ENCODE measurements at places on chromosomes 2 and 18.

DNA sequence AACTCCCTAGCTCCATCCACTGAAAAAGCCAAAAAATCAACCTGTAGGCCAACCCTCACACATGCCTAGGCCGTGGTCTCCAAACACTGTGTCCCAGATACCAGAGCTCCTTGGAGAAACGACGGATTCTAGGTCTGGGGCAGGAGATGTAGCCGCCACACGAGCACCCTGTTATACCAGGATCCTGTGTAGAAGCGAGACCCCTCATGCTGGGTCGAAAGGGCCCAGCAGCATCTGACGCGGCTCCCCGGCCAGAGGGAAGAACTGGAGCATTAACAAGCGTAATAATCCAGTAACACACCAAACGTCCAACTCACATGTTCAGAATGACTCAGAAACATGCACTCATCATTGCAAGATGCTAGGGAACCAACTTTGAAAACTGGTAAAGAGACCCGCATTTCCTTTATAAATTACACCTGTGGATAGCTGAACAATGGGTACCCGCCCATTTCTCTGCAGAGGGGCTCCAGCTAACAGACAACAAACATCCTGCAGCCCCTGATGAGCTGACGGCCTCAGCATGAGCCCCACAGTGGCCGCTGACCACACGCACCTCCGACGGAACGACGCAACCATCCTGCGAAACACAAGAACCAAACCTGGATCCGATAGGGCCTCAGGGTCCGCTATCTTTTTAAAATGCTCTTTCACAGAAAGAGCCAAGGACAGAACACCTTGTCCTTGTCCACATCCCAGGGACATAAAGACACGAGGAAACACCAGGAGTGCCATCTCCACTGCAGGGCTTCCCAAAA is 14.2 kb downstream of the SLC66A2 start:
- no peak for DNase-seq

DNA sequence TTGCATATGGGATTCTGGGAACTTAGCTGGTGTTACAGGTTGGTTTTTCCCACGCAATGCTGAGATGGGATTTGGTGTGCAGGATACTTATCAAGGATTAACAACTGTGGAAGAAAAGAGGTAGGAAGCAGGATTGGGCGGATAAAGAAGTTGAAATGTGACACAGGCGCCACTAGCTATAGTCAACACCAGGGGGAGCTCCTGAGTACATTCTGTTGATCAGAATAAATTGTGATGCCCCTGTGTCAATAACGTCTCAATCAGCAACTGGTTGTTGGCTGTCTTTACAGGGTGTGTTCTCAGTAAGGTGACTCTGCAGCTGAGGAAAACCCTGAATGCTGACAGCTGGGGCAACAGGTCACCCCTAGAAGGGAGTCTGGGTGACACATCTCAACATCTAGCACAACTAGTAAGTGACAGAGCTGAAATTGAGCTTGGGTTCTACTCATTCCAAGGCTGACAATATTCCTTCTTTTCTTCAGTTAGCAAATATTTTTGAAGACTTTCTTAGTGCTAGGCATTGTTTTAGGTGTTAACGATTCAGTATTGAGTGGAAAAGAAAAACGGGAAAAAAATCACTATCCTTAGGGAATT is 143.0 kb downstream of the ARL6IP6 start:
- DNase-seq, result peak; percentile 51

DNA sequence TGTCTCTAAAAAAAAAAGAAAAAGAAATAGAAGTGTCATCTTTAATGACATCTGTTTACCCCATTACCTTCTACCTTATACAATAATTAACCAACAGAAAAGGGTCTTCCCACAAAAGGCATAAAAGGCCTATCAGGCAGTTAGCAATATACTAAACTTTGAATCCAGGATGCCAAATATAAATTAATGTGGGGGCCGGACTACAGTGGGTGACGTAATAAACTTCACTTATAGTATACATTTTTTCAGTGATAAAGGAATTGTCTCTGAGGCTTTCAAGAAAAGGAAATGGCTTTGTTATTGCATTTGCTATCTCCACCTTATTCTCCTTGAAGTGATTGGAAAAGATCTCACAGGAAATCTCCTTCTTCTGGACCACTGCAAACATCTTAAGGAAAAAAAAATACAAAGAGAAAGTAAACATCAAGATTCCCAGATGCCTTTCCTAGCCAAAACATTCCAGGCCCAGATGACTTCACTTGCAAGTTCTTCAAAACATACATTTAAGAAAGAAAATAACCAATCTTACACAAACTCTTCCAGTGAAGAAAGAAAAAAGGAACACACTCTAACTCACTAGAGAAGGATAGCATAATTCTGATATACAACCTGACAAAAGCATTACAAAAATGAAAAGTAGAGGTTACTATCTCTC is 126.2 kb upstream of the CAB39 start:
- no peak for DNase-seq

GRCh38 chr2:73176881-73177644 is 25.3 kb upstream of the NOTO start:
- peak; percentile 94 for DNase-seq

- DNase-seq, result no peak
These were observed 13.3 kb downstream of the COL4A3 start for GRCh38 chr2:227177592-227178336.

- DNase-seq, result peak; percentile 69
These were observed 21.1 kb upstream of the CHMP3 start for GRCh38 chr2:86584151-86584913.

DNA sequence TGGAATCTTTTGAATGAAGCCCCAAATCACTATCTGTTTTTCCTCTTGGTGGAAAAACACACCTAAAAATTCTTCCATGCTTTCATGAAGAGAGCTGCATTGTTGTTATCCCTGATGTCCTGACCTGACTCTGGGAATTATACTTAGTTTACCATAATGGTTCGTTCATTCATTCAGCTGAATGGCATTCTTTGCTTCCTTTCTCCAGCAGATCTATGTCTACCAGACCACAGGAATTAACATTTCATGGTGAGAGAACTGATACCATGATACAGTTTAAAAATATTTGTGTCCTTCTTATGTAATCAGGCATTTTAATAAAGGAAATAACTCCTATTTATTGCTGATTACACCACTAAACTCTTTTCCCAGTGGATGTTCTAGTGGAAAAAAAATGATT is 11.1 kb upstream of the SLC4A10 start:
- no peak for DNase-seq

DNA sequence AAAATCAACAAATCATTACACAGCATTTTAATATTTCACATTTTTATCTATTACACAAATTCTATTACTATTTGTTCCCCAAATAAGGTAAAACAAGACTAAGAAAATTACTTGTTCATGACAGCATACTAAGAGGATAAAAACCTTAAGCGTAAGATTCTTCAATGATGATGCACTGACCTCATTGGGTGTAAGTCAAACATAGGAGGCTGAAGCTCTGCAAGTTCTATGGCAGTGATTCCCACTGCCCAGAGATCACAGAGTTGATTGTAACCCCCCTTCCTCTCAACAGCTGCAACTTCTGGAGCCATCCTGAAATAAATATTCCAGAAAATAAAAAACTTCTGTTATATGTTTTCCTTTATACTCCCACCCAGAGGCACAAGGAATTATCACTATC is 82.2 kb upstream of the CDKL4 start:
- DNase-seq, result no peak

DNA sequence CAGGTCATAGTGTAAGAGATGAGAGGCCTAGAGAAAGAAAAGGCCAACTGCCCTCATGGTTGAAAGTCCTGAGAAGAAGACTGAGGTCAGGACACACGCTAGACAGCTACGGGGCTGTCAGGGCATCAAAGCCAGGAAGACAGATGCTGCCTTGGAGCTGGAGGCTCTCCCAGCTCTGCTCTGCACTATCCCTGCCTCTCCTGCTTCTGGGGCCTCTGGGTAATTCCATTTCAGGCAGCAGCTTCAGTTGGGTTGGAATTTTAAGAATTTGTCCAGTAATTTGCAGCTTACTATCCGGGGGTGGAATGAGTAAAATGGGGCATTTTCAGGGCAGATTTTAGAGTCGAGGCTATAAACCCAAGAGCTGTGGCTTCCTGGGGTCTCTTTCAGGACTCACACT is 76.2 kb upstream of the CTAGE1 start:
- DNase-seq, result no peak

DNA sequence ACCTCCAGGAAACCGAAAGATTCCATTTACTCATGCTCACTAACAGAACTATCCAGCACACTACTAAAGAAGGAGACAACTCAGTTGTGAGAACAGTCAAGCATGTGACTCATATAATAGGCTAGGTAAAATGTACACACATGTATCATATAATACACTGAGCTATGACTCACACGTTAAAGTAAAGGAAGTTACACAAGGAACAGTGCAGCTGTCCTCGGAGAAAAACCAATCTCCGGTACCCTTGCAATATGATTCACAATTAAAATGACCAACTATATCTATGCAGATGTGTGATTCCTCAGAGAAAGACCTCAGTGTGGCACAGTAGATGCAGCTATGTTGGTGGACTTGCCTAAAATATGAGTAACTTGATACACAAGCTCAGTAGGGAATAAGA is 76.5 kb downstream of the STRN start:
- peak; percentile 73 for DNase-seq

- no peak for DNase-seq
These were observed 90.7 kb downstream of the STK39 start for GRCh38 chr2:168156661-168157060.

DNA sequence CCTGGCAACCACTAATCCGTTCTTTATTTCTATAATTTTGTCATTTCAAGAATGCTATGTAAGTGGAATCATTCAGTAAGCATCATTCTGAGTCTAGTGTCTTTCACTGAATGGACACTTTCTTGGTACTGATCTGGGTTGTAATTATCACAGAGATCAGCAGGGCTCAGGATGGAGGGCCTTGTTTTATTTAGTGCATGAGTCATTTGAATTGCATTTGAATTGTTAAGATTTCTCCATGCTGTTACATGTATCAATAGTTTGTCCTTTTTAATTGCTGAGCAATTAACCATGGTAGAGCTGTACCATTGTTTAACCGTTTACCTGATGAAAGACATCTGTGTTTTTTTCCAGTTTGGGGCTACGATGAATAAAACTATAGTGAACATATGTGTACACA is 256.4 kb downstream of the THSD7B start:
- DNase-seq, result no peak

- peak; percentile 2 for DNase-seq
These were observed 75.3 kb upstream of the PNPT1 start for GRCh38 chr2:55768991-55769390.

DNA sequence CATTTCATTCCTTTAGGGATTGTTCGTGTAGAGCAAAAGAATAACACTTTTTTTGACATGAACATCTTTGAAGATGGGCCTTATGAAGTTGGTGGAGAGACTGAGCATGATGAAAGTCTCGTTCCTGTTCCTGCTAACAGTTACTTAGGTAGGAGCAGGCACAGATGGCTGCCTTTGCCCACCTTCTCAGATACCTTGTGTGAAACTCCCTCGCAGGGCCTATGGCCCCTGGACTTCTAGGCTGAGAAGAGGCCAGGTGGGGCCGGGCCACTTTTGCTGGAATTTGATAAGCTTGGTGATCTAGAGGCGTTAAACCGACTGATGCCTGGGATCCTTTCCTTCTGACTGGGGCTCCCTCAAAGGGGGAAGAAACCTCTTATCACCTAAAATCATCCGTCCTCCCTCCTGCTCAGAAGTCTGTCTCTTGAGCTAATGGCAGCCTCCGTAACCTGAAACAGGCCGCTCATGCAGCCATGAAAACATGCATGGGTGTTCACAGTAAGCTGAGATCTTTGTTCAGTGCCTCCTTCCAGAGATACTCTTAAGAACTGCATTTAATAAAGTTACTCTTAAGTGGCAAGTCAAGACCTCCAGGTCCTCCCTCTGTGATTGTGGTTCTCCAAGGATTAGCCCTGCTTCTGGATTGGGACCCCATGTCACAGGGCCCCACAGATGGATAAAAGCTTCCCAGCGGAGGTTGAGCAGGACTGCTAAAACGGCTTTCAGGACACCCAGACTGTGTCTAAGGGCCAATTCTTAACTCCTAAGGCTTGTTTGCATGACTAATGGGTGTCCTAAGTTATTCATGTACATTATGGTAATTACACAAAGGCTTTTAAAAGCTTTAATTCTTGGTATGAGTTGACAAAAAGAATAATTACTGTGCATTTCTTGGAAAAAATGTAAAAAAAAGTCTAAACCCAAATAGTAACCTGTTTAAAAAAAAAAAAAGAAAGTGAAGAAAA is 43.9 kb downstream of the ITGA6 start:
- DNase-seq, result no peak

DNA sequence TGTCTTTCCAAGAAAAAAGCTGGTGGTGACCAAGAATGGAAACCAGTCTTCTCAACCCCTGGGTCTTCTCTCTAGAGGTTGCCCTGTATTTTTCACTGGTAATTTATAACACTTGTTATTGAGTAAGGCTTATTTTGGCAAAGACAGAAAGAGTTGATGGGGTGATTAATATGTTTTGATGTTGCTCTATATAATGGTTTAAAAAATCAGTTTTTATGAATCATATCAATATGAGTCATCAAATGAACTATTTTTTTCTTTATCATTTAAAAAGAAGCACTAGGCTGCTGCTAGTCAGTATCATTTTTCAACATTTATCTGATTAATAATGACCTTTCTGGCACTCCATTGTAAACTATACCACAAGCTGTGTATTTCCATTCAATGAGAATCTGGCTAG is 1142.2 kb downstream of the LRP1B start:
- no peak for DNase-seq

- DNase-seq, result no peak
These were observed 316.1 kb upstream of the MMADHC start for GRCh38 chr2:149903626-149904025.

DNA sequence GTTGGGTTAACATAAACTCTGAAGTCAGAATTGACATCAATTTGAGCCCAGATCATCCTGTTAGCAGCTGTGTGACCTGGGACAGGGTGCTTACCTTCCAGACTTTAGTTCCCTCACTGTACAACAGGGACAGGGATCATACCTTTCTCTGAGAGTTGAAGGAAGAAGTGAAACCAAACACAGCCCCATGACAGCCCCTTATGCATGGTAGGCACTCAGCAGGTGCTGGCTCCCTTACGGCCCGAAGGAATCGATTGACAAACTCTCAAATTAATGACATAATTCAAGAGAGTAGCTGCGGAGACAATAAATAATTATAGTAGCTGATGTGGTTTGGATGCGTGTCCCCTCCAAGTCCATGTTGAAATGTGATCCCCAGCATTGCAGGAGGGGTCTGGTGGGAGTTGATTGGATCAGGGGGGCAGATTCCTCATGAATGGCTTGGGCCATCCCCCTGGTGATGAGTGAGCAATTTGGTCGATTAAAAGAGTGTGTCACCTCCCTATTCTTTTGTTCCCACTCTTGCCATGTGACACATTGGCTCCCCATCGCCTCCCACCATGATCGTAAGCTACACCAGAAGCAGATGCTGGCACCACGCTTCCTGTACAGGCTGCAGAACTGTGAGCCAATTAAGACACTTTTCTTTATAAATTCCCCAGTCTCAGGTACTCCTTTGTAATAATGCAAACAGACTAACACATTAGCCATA is 72.4 kb downstream of the ODC1 start:
- peak; percentile 57 for DNase-seq

DNA sequence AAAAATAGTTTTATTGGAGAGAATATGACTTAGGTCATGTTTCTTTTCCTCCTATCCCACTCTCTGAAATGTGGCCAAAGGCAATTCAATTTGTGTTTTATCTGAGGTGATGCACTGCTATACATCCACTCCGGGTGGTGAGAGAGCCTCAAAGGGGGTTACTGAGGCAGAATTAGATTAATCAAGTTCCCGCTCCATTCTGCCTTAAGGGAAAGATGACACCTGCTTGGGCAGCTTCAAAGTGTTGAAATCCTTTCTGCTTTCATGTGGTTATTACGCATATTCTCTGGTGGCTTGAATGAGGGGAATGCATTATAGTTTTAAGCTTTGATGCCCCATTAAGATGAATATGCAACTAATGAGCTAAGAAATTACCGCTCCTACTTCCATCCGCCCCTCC is 213.0 kb upstream of the TMEFF2 start:
- DNase-seq, result no peak

- no peak for DNase-seq
These were observed 252.1 kb downstream of the SLC8A1 start for GRCh38 chr2:40199771-40200170.
